ENCODE measurements at places on chromosomes 11 and 22.
A peak's percentile ranks its signal among the peaks of the same experiment; 100 is the strongest.

- no peak for DNase-seq
Measured at GRCh38 chr11:290621-291231, 1.8 kb downstream of the PGGHG start.

GRCh38 chr22:29629903-29630516 is 26.6 kb downstream of the NF2 start:
- no peak for DNase-seq

- peak; percentile 14 for DNase-seq
Measured at GRCh38 chr11:14973621-14974514, 1.7 kb upstream of the CALCA start.

GRCh38 chr11:134544095-134544815 is 132.2 kb upstream of the B3GAT1 start:
- DNase-seq, result no peak

GRCh38 chr11:63931876-63932275 is 6.9 kb upstream of the NAA40 start:
- DNase-seq, result no peak

- DNase-seq, result no peak
Measured at GRCh38 chr11:80155412-80156017, 714.7 kb upstream of the TENM4 start.

- no peak for DNase-seq
Measured at GRCh38 chr22:27913162-27913741, 5.8 kb downstream of the PITPNB start.

DNA sequence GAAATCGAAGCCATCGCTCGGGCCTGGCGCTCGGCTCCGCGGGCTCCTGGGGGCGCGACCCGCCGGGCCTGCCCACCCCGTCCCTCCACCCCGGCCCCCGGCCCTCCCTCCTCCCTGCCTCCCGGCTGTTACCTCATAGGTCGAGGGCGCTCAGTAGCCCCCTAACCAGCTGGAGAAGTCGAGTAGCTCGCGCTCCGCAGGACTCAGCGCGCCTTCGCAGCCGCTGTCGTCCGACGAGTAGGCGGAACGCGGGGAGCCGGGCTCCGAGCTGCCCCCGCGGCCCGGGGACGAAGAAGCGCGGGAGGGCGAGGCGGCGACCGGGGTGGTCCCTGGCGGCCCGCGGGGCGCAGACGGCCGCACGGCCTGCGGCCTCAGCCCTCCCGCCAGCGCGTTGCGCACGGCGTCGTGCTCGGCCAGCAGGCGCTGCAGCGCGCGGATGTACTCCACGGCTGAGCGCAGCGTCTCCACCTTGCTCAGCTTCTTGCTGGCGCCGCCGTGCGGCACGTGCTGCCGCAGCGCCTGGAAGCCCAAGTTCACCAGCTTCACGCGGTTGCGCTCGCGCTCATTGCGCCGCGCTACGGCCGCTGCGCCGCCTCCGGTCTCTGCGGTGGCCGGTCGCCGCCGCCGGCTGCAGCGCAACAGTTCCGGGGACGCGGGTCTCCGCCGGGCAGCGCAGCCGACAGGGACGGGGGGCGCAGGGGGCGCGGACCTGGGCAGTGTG is 627 bp downstream of the ASCL2 start:
- DNase-seq, result peak; percentile 40
